Germinal center (tissue), 1 donor: ENCODE measurements at places on chromosomes 12 and 14.

DNA sequence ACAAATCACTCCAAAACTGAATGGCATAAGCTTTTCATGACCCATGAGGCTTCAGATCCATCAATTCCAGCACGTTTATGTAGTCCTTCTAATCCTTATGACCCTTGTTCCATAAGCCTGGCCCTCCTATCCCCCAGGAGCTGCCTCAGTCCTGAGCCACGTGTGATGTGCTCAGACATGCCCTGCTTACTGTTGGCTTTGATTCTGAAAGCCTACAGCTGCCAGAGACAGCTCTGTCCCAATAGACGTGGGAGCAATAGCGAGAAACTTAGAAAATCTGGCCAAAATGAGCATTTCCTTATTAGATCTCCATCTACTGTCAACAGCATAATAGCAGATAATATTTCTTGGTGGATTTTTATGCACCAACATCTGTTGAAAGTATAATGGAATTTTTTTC lies 33.2 kb downstream of the DUSP6 start:
- no peak for DNase-seq

DNA sequence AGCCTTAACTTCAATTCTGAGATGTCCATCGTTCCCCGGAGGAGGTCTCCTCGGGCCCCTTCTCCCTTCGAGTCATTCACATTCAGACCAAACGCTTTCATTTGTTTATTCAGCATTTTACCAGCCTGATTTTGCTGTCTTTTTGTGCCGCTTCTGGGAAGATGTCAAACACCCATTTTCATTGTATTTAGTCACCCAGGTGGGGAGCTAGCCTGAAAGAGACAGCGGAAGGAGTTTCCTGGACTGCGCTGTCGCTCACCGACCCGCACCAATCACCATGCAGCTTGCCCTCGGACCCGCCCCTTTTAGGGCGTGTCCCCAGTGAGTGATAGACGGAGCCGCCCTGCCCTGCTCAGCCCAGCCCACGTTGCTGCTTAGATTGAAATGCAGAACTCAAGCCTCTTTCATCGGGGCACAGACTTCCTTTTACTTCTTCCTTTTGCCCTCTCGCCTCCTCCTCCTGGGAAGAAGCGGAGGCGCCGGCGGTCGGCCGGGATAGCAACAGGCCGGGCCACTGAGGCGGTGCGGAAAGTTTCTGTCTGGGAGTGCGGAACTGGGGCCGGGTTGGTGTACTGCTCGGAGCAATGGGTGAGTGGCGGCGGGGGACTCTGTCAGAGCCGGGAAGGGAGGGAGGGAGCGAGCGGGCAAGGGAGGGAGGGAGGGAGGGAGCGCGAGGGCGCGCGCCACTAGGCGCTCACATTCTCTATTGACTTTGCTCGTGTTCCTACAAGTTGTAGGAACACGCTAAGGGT lies at the start of gene PAX9:
TSS of gene PAX9 (plus strand) at position 355 of the 752 bp plus-strand sequence. CDS start at position 585, 230 bp downstream.
- peak; percentile 78 for DNase-seq

GRCh38 chr14:89720741-89721729 lies 233.5 kb downstream of the EFCAB11 start:
- DNase-seq, result peak; percentile 81

GRCh38 chr14:26773906-26774593 lies 176.2 kb upstream of the NOVA1 start:
- no peak for DNase-seq

- DNase-seq, result no peak
These were observed 447.3 kb downstream of the NELL2 start for GRCh38 chr12:44428825-44429224.

DNA sequence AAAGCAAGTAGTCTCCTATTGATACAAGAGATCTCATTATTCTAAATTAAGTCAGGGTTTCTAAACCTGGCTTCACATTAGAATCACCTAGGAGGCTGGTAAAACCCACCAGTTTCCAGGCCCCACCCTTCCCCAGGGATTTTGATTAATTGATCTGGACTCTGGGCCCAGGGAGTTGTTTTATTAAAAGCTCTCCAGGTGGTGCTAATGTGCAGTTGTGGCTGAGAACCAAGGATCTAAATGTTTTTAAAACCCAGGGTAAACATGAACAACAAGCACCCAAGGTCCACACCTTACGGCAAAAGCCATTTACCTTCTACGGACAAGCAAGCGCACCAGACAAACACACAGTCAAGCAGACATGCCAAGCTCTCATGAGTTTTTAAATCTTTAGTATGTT lies 73.9 kb downstream of the SLC2A13 start:
- no peak for DNase-seq

DNA sequence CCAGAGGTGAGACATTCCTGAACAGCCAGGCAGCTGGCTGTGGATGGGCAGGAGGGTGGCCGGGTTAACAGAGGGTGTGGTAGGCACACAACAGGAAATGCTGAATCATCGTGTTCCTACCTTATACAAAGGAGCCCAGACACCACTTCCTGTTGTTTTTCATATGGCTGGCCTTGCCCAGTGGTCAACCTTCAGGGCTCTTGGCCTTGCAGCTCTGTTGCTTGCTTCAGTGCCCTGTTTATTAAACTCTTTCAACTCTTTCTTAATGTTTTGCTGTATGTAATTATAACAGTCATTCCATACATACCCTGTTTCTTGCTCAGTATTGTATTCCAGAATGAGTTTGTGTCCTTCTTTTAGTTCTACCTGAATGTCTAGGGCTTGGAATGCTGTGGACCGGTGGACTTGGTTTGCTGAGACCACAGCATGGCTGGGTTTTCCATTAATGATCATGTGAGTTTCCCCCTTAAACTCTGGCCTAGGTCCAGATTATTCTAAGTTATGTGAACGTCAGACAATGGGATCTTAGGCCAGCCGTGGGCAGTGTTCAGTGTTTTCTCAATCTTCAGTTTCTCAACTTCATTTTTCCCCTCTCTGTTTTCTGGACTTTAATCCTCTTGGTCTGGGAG lies 11.9 kb downstream of the CFAP54 start:
- DNase-seq, result no peak

GRCh38 chr14:61188196-61188595 lies 92.9 kb downstream of the TMEM30B start:
- DNase-seq, result no peak

DNA sequence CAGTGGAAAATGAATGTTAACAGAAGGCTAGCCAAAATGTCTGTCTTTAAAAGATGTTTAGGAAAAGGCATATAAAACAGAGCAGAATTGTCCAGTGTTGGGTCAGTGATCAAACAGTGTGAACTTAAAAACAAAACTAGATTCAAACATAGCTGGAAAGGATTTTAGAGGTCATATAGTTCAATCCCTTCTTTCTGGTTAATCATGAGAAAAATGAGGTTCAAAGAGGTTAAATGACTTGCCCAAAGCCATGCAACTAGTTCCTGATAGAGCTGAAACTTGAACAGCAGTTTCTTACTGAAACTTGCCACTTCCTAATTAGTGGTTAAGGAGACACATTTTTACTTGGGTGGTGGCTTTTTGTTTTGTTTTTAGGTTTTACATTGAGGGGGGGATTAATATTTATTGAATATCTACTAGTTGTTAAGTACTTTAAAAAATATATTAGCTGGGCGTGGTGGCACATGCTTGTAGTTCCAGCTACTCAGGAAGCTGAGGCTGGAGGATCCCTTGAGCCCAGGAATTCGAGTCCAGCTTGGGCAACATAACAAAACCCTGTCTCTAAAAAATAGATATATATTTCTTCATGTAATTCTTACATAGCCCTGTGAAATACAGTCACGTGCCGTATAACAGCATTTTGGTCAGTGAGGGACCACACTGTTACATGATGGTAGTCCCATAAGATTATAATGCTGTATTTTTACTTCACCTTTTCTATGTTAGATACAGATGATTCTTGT lies 20.4 kb downstream of the ACVR1B start:
- no peak for DNase-seq

GRCh38 chr12:120702637-120703036 lies 7.6 kb upstream of the UNC119B start:
- no peak for DNase-seq

DNA sequence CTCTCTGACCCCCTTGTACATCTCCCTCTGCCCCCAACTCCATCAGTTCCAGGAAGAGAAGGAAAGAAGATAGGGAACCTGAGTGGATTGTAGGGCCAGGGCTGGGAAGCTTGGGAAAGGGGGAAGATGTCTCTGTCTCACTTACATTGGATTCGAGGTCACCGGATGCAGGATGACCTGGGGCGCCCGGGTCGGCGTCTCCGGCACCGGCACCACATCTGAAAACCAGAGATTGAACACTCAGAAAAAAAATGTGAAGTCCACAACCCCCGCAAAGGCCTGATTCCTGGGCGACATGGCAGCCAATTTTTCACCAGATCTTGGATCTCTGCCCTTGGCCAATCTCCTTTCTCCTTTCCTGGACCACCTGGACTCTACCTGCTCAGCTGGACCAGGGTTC lies 169.4 kb upstream of the NOS1 start:
- DNase-seq, result no peak

- peak; percentile 41 for DNase-seq
These were observed 24.9 kb downstream of the DGLUCY start for GRCh38 chr14:91138511-91139359.

- DNase-seq, result no peak
These were observed 89.9 kb downstream of the TBX5 start for GRCh38 chr12:114316076-114316475.

DNA sequence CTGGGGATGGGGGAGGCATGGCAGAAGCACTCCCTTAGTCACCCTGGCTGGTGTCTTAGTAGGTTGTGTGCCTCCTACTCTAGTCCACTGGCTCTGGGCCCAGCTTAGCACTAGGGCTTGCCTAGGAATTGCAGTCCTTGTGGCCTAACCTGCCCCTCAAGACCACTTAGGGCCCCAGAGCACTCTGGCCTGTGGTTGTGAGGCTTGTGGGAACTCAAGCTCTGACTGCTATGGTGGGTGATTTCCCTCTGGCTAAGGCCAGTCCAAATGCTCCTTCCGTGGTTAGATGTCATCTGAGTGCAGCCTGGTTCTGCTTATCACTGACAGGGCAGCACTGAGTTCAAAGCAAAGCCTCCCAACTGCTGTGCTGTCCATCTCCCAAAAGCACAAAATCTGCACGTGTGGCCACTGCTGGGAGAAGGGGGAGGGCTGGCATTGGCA lies 20.2 kb downstream of the FGD4 start:
- DNase-seq, result no peak

- DNase-seq, result no peak
These were observed 3.5 kb downstream of the PRPF40B start for GRCh38 chr12:49626836-49627235.

DNA sequence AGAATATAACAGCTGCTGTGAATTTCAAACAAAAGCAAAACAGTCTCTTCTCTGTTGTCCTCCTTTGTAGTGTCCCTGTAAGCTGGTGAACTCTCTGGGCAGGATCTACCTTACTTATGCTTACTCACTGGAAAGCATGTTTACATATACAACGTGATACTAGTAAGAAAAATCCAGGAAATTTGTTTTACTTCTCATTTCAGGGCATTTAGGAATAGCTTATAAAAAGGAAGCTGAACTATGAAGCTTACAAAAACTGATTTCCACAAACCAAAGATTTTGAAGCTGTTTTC lies 311.0 kb downstream of the NOVA1 start:
- no peak for DNase-seq

- peak; percentile 5 for DNase-seq
These were observed 341 bp downstream of the ZNF10 start for GRCh38 chr12:133130808-133131128.

DNA sequence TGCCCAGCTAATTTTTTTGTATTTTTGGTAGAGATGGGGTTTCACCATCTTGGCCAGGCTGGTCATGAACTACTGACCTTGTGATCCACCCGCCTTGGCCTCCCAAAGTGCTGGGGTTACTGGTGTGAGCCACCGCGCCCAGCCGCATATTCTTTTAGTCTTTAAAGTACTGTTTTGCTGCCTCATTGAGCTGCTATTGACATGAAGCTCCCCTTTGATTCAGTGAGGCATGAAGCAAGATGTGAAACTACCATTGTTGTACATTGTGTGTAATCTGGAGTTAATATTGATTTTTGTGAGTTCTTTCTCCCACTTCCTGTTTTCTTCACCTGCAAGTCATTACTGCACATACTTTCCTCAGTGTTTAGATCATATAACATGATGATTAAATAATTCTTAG lies 80.8 kb downstream of the MNAT1 start:
- DNase-seq, result peak; percentile 46

DNA sequence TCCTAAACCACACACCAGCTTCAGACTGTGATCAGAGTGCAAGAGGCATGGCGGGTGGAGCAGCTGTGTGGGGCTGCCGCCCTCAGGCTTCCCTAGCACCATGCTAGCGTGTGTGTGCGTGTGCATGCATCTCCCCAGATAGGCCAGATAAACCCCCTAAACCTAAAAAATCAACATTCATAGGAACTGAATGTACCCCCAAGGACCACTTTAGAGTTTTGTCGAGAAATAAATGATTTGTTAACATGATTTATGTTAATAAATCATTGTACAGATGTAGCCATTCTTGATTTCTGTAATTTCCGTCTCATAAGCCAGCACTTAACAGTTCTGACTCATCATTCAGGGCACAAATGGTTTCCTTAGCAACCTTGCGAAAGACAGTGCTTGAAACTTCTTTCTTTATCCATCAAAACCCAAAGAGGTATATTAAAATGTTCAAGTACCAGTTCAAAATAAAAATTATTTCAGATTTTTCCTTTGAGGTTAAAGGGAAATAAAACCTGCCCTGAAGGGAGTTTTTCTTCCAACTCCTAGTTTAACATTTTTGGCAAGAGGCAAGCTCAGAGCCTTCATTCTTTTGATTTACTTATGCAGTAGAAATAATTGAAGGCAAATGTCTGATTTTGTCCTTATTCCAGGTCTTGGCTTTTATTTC lies 206.2 kb upstream of the RGS6 start:
- no peak for DNase-seq

- peak; percentile 82 for DNase-seq
These were observed 31.1 kb upstream of the INF2 start for GRCh38 chr14:104658325-104658712.

DNA sequence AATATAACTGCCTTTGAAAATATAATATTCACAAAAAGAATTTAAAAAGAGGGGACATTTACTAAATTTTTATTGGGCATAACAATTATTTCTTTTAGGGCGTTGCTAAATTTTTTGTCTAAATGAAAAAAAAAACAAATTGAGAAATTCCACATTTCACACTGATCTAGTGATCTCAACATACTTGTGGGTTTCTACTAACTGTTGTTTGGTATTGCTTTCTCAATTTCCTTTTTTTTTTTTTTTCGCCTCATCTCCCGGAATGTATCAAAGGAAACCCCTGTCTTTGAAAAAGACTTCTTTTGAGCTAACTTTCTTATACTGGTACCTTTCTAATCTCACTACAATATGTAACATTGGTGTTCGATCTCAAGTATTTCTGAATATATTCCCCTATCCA lies at the start of gene CLEC4D:
TSS of gene CLEC4D (plus strand) at position 248 of the 400 bp plus-strand sequence. CDS start 230 bp downstream, outside the sequence.
- no peak for DNase-seq

DNA sequence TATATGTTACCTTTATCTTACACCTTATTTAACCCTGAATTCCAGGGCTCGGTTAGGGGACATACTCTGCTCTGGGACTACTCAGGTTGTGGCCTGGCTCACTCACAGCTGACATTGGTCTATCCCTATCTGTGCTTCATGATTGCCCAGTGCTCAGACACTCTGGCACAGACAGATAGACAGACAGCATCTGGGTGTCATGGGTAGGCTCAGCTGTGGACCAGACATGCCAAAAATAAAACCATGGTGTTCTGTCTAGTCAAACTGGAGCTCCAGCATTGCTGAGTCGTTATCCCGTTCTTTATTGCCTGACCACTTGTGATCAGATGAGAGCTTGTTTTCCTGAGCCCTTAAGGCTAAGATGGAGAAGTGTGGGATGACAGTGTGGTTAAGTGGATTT lies 29.0 kb downstream of the FBXW8 start:
- no peak for DNase-seq

- no peak for DNase-seq
These were observed 133.7 kb upstream of the C14orf180 start for GRCh38 chr14:104445832-104446381.
